Coronary artery (tissue), 2 donors: ENCODE measurements at places on chromosomes 4 and X.

GRCh38 chr4:82320351-82320750 lies 53.4 kb downstream of the HNRNPD start:
- DNase-seq = no peak

GRCh38 chrX:15398874-15399273 lies 14.7 kb upstream of the VEGFD start:
- DNase-seq = no peak

DNA sequence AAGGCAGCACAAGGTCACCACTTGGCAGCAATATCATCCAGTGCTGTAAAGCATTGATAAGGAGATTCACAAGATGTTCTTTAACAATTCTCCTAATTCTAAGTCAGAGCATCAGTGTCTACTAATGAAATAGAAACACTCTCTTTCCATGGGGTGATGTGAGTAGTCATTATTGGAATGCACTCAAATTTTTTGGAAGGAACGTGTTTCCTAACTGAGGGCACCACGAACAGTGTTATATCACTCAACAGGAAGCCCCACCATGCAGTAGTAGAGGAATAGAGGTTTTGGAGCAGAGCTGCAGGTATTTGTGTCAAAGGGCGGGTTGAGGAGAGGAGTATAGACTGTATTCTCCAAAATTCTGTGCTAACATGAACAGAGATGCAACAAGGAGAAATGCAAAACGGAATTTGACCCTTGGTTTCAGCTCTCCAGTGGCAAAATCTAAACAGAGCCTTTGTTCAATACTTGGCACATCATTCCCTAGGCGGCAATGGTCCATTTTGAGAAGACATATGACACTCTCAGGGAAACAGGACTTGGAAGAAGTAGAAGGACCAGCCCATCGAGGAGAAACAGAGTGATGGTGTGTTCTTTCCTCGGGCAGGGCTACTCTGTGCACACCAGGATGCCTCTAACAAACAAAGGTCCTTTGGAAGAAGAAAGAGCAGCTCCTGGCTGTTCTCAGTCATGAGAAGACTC lies 98.9 kb downstream of the CPEB2 start:
- DNase-seq = no peak

DNA sequence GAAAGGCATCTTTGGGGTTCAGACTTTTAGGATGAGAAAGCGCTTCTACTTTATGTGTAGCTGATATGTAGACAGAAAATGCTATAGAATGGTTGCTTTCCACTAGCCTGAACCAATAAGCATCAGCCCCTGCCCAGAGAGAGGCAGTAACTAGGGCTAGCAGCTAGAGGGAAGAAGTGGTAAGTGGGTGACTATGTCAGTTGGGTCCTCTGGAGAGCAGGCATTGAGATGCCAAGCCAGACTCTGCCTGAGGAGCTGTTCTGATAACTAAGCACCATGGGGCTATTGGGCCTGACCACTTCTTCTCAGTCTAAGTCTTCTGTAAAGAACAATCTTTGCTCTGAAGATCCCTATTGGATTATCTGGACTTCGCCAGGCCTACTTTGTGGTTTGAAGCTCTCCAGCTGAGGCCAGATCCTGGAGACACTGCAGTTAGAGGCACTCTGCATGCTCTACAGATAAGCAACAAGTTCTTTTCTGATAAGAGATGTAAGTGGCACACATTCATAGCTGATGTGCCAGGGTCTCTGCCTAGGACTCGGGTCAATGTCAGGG lies 146.1 kb downstream of the RBM46 start:
- DNase-seq = no peak
